ENCODE measurements at places on chromosomes 7 and 10.

DNA sequence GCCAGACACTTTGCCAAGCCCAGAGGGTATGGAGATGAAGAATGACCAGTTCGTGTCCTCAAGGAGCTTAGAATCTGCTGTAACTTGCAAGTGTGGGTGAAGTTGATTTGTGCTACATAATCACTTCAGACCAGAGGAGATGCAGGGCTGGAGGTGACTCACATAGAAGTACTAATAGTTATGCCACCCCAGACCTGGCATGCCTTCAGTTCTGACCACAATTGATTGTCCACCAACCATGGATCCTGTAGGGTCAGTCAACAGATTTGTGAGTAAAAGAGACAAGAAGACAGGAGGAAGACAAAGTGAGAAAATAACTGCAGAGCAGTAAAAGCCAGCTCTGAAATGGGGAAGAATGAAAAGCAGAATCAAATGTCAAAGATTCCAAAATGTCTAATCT, 51.2 kb upstream of the BMPER start:
- DNase-seq = no peak

GRCh38 chr7:77661816-77662215, 34.4 kb upstream of the RSBN1L start:
- no peak for DNase-seq

DNA sequence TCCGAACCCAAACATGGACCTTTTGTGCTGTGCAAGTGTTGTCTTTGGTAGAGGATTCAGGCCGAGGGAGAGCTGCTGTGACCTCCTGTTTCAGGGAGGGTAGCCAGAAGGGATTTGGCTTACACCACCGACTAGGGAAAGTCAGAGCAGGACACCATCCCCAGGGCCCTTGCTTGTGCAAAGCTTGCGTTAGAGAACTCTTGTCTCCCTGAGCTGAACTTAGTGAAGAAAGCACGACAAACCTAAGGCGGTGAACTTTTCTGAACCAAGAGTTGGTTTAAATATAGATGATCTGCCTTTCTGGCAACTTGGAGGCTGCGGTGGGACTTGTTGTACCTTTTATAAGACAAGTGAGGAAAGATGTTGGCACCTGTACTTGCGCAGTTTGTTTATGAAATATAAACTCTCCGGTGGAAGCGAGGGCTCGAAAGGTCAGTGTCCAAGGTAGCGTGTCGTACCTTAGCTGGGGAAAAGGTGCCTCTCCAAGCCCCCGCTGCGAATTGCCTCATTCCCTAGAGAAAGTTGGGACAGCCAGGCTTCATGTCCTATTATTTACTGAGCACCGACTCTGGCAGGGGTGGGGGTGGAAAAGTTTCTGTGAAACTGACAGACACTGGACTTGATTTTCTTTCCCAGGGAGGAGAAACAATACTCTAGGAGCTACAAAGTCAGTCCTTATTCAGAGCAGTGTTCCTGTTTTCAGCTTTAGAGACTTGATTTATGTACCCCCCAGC, 31.6 kb downstream of the WBP1L start:
- no peak for DNase-seq

DNA sequence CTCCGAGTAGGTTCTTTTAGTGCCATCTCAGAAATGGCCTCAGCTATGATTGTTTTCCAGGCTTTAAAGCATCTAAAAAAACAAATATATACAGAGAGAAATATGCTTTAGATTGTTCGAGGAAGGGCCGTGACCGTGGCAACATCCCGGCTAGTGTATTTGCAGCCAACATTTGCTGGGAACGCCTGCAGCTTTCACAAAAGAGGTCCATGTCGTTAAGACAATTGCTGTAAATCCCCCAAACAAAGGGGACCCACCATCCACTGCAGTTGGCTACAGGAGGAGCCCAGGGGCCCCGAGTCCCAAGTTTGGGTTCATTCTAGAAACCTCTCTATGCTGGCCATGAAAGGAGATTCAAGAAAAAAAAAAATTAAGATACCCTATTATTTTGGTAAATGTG, 152.8 kb upstream of the TCF7L2 start:
- DNase-seq = no peak

DNA sequence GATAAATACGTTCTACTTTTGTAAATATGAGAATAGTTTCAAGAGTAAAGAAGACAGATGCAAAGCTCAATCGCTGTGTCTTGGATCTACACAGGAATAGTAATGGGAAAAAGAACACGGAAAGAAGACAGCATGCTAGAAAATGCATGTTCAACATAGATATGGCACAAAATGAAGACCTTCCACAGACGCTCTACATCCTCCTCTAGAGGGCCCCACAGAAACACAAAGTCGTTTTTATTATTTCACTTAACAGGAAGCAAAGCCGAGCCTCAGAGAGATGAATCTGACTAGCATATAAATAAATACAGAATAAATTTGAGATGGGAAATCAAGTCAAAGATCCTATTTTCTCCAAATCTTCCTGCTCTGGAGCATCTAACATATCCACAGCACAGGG, 292.6 kb downstream of the PARD3 start:
- DNase-seq = no peak
